Cerebellar nuclear complex (tissue), 1 donor: ENCODE measurements at places on chromosomes 16 and 17.

- no peak for DNase-seq
Observed at GRCh38 chr16:47461598-47462266, 601 bp downstream of the PHKB start.

GRCh38 chr17:49409066-49409465 is 5.6 kb downstream of the PHB1 start:
- no peak for DNase-seq

- no peak for DNase-seq
Observed at GRCh38 chr17:9763643-9764042, 27.7 kb downstream of the DHRS7C start.

DNA sequence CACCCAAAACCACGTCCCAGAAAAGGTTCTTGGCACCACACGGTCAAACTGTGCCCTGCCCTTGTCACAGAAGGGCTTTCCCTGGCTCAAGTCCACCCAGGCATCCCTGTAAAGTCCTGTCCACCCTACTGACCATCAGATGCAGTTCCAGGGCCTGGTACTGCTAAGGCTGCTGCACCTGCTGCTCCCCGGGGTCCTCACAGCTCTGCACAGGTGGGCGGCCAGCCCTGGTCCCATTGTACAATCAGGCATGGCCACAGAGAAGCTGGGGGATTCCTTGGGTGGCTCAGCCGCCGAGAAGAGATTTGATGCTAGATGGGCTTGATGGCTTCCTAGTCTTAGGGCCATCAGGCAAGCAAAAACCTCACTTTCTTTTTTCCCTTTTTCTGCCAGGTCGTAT is 15.3 kb downstream of the ABCA3 start:
- DNase-seq: no peak

DNA sequence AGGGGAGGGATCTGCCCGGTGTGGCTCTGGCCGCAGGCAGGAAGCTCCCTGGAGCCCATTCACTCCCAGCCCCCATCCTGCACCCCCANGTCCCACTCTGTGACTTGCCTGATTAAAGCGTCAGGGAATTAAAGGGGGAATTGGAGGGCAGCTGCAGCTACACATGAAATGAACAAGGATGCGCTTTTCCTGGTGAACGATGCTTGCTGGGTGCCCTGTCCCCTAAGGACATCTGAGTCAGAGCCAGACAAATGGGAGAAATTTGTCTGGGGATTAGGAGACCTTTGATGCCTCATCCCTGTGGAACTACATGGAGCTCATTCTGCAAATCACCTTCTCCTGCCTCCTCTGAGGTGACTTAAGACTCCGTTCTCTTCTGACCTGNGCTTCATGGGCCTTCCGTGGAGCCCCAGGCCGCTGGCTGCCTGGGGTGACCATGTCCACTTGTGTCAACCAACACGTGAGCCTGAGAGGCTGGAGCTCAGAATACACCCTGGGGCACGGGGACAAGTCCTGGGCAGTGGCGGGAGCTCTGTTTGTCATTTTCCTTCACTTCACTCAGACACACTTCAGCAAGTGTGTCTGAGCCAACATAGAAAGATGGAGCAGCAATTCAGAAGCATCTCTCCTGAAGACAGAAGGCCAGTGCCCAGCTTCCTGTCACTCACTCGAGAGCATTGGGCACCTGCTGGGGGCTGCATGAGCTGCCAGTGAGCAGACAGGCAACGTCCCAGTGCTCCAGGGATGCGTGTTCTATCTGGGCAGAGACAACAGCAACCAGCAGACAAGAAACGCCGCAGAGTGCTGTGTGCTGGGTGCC is 54.1 kb downstream of the METRNL start:
- no peak for DNase-seq

GRCh38 chr16:8850279-8850885 is 18.4 kb downstream of the CARHSP1 start:
- no peak for DNase-seq

- DNase-seq: no peak
Observed at GRCh38 chr16:14566599-14566998, 63.5 kb downstream of the PARN start.
